COR-L47 (cell line): ENCODE measurements at places on chromosomes 6 and 20.

GRCh38 chr6:20877008-20877937, 343.0 kb downstream of the CDKAL1 start:
- DNase-seq = no peak

GRCh38 chr6:28566527-28567252, 41.0 kb downstream of the GPX5 start:
- no peak for DNase-seq

DNA sequence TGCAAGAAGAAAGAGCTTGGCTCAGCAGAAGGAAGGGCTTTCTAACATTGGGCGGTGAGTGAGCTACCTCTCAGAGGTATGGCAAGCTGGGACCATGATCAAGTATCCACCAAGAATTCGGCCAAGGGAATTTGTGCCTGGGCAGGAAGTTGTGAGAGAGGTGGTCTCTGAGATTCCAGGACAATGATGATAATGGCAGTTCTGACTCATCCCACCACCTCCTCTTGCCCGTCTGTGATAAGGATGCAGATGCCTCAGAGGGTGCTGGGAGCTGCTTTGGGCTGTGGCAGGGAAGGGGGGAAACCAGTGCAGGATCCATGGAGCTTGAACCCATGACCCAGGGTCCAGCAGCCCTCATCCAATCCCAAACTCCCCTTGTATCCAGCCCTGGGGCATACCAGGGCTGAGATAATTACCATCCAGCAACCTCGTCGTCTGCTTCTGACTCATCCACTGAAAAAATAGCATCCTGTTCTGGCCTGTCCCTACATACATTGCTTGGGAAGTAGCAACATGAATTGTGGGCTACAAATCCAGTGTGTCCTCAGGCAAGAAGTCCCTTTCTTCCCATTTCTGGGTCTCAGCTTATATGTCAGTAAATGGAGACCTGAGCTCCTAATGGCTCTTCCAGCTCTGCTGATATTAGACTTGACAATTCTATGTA, 5.9 kb downstream of the TGM6 start:
- DNase-seq = no peak

DNA sequence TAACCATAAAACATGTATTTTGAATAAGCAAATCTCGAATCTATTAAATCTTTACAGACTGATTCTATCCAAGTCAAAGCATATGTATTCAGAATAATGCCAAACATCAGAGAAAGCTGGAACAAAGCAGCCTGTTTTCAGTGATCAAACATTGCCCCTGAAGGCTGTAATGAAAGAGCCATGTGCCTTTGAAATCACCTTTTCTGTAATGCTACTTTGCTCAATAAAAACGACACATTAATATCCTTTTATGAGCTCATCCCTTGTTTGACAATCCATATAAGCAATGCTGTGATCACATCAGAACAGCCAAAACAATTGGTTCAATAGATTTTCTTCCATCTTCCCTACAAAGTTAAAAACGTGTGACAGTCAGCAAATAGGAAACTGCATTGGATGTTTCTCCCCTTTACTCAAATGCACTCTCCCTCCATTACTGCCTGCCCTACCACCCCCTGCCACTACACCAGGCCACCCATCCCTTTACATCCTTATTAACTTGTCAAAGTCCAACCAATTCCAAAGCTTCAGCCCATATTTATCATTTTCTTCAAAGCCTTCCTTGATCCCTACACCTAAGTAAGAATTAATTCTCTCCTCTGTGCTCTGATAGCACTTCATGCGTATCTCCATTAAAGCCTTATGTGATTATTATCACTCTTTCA, 42.0 kb downstream of the THEMIS start:
- DNase-seq = no peak

GRCh38 chr6:119142041-119142440, 63.6 kb upstream of the FAM184A start:
- no peak for DNase-seq

DNA sequence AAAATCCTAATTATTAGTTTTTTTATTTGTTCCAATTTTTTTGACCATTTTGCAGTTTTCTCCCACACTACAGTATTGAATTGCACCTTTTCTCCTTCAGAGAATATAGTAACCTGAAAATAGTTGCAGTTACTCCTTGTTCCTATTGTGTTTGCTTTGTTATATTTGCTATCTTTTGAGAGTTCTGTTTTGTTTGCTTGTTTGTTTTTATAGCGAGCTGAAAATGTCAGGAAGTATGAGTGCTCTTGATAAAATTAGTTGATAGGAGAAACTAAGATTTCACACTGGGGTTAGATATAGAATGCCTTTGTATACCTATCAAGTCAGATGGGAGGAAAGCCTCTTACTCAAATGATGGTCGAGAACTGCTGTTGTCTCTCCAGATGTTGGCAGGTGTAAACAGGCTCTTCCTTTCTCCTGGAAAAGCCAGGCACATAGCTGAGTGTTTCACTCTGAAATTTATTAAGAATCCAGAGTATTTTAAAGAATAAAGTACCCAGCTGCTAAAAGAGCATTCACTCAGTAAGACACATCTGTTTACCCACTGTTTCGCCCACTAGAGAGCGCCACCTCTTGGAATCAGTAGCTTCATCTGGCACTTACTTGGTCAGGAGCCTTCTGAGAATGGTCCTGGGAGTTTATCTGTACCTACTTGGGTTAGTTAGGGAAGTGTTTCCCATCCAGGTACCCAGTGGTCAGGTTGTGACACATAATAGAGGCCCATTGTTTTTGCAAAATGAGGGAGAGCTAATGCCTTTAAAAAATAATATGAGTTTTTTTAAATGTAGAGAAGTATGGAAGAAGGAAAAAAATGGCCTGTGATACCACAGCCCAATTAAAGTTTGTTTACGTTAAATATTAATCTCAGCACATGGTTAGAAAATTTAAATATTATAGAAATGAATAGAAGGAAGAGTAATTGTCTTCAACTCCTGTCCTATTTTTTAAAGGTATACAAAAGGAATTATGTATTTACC, 11.2 kb downstream of the NT5DC1 start:
- no peak for DNase-seq

- DNase-seq = no peak
Measured at GRCh38 chr20:39082622-39083398, 120.7 kb downstream of the DHX35 start.

DNA sequence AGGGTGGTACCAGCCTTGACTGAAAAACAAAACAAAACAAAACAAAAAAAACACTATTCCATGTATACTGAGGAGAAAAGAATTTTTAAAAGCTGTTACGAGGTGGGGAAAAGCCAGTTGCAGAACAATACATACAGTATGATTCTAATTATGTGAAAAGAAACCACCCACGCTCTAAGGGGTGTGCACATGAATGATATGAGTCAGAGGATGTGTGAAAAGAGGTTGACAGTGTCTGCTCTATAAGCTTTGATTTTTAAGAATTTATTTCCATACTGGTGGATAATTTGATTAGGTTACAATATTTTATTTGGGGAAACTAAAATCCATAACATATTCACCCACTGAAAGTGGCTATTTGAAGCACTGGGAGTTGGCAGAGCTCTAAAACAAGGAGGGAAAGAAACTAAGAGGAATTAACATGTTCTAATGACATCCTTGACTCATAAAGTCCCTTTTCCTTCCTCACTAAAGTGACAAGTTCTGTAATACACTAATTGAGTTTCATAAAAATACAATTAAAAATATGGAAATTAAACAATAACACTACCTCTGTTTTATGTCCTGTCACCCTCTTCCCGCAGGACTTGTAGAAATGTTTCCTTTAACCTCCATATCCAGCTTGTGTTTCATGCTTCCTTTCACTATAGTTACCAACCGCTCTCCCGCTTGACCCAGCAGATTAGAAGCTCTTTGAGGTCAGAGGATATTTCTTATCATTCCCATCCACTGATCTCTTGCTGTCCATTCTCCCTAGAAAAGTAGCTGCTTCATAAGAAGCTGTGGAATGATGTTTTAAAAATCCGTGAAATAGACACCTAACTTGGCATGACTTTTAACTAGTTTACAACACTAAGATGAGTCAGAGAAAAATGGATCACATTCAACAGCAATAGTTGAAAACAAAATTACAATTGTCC, 118.6 kb upstream of the CCDC28A start:
- no peak for DNase-seq

DNA sequence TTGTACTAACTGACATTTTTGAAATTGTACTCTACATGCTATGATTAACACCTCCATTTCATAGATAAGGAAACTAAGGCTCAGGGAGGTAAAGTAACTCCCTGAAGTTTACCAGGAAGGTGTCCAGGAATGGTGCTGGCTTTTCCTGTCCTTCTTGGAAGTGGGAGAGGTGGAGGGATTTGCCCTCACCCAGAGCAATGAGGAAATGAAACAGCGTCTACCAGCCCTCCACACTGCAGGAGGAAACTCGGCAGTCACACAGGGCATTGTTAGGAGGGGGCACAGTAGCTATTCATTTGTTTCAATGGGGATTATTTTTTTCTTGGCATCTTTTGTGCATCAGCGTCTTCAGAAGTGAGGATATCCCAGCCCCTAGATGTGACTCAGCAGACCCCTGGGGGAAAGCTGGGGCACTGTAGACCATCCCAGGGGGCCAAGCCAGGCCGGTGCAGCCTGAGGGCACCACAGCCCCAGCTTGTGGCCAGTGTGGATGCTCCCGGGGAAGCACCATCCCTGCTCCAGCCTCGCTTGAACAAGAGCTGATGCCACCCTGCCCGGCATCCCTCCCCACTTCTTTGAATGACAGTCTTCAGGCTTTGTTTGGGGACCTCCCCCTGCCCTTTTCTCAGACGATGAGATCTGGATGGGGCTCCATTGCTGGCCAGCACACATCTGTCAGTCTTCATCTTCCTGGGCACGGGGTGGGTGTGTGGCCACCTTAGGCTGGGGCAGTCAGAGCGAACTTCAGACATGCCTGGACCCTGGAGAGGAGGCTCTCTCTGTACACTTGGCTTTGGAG, 224.4 kb upstream of the PMEPA1 start:
- no peak for DNase-seq

DNA sequence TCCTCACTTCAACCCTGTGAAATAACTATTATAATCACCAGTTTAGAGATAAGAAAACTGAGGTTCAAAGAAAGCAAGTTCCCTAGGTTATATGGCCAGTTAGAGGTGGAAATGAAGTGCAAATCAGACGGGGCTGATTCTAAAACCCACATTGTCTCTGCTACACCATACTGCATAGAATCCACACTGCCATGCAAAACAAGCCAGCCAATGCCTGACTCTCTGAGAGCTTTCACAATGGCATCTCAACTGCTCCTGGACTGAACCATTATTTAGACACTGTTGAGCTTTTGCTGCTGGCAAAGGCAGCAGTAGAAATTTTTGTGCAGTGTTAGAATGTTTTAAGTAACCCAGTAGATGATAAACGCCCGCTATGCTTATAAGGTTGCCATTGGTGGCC, 195.2 kb upstream of the CNR1 start:
- no peak for DNase-seq

DNA sequence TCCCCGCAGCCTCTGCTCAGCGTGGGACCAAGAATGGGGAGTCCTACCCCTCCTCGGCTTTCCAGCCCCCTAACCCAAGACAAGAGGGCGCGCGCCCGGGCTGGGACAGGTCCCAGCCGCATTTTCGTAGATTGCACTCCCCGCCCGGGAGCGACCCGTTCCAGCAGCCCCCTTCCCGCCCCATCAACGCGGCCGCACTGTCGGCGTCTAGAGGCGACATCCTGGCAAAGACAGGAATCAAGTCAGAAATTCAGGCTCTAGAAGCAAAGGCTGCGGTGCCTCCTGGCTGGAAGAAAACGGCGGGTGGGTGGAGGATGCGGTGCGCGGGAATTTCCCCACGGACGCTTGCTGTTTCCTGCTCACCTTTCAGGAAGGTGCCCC, 957 bp downstream of the PROKR2 start:
- DNase-seq = no peak

GRCh38 chr6:53148684-53149083, at the start of gene GCM1:
Gene GCM1, minus strand, starts transcription at chr6:53148841. Its CDS starts 3,209 bp downstream, at chr6:53145632.
- no peak for DNase-seq

- DNase-seq = no peak
Measured at GRCh38 chr6:75268988-75269354, 15.6 kb downstream of the TMEM30A start.

GRCh38 chr20:3123542-3123941, 36.1 kb downstream of the FASTKD5 start:
- peak; percentile 50 for DNase-seq

DNA sequence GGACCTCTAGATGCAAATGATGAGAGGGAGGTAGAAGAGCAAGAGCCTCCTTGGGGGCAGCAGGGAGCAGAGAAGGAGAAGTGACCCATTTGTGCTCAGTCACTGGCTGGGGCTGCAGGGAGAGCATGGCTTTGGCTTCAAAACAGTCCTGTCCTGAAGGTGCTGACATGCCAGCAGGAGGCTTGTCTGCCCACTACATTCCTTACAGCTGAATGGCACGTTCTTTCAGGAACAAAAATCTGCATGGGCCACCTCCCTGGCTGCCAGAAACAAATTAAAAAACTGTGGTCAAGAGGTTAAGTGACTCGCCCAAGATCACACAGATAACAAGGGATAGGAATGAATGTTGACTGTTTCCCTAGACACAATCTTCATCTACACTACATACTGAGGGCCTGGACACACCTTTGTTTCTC, 188.8 kb downstream of the HIVEP2 start:
- no peak for DNase-seq

DNA sequence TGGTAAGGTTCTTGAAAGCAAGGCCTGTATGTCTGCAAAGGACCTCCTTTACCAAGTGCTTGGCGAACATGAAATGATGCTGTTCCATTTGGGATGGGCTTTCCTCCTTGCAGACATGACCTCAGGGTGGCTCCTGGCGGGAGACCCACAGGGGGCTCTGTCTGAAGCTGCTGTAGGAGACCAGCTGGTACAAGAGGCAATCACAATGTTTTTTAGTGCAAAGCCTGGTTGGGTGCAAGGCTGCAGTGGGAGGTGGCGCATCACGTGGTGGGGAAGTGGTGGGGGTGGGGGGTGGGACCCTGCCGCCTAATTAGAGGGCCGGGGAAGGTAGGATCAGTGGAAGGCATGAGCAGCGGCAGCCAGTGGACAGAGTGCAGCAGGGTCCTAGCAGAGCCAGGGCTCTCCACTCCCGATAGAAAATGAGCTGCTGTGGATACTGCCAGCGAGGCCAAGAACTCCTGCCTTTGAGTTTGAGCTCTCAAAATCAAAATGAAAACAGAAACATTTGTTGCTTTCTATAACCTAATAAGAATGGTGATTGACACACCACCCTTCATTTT, 9.1 kb upstream of the ARMC2 start:
- no peak for DNase-seq

DNA sequence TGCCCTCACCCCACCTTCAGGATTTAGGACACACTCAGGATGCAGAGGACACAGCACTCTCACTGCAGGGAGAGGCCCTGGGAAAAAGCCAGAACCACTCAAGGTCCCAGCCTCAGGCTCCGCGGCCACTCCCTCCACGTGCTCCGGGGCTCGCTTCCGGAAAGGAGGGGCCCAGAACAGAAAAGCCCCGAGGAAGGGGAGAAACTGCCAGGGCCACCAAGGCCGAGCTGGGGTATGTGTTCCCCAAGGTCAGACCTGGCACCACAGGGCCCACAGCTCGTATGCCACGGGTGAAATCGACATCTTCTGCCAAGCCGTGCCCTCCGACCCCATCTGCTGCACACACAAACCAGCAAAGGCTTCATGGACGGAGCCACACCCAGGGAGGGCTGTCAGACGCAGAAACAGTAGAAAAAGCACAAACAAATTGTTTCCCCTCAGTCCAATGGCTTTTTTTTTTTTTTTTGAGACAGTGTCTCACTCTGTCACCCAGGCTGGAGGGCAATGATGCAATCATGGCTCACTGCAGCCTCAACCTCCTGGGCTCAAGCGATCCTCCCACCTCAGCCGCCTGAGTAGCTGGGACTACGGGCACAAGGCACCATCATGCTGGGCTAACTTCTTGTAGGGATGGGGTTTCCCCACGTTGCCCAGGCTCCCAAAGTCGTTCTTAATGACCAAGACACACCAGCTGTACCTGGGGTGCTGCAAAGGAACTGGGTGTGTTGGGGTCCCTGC, 33.4 kb downstream of the SLC2A4RG start:
- no peak for DNase-seq
